ENCODE measurements at places on chromosomes 7 and 10.

- DNase-seq, result no peak
Observed at GRCh38 chr7:2530071-2530987, 10.8 kb downstream of the LFNG start.

DNA sequence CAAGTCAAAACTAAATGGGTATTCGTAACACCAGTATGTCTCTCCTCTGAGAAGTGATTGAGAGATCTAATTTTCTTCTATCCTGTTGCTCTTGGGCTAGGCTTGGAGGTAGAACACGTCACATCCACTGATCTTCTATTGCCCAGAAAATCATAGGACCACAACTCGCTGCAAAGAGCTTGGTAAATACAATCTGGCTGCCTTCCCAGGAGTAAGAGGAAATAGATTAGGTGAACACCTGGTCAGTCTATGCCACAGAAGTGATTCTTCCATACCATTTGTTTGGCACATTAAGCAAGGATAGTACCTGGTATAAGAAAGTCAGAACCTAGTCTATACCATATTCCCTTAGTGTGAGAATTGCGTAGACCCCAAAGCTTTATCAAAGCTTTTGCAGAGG is 129.3 kb upstream of the PHYHIPL start:
- DNase-seq, result no peak

DNA sequence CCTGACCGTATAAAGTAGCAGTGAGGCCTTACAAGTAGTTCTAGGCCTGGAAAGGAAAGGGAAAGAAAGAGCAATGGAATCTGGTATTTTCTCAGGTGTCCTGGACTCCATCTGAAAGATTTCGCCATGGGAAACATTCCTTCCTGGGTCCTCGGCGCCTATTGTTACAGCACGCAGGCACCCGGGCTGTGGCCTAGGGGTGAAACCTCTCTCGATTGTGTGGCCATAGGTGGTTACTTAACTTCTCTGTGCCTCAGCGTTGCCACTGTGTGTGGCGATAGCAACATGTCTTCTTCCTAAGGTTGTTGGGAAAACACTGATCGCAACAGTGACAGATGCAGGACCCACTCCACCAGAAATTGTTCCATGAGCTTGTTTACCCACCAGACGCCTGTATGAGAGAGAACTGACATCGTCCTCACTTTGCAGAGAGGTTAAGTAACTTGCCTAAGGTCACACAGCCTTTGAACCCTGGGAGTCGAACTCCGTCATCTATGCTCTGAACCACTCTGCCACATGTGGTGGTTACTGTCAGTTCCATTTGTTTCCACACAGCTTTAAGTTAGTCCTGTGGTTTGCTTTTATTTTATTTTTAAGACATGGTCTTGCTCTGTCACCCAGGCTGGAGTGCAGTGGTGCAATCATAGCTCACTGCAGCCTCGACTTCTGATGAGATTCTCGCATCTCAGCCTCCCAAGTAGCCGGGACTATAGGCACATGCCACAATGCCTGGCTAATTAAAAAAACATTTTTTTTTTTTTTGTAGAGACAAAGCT is 73.4 kb downstream of the LHPP start:
- no peak for DNase-seq

DNA sequence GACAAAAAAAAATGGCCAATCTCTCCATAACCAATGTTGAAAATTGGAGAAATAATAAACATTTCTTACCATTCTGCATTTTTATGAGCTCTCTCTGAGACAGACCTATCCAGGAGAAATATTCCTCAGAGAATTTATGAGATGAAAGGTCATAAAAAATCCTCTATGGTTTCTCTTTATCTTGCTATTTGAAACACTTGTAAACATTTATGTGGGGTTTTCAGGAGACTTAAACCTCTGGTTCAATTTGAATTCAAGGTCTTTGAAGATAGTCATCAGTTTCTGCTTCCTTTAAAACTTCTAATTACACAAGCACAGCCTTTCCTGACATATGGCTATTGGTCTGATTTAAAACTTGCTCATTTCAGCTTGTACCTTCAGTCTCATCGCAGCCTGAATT is 78.5 kb upstream of the APBB1IP start:
- no peak for DNase-seq

DNA sequence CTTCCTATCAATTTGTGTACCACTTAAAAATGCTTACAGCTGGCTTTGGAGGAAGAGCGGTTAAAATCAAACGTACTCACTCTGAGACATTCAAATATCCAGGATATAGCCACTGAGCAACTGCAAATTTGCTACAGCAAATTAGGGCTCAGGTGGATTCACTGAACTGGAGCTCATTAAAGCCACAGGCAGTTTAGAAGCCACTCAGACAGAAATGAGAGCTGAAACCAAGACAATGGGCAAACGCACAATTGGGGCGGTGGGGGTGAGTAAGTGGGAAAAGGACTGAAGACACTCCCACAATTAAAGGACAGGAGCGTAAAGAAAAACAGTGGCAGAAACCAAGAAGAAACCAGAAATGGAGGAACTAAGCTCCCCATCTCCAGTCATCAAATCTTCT is 20.5 kb downstream of the MPP7 start:
- no peak for DNase-seq

DNA sequence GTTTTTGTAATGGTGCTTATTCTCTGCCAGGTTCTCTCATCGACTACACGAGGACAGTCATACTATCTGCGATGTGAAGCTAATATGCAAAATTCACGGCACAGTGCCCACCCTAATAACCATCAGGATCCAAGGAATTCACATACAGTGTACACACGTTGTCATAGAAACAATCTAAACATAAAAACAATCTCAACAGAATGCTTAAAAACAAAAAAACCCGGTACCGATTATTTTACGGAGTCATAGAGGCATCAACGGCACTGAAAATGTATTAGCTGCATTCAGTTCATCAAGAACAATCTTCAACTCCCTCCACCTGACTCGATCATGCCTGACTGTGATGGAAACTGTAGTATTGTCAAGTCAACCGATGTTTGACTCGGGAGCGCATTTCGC is 628 bp downstream of the MRPS33 start:
- DNase-seq, result no peak

- peak; percentile 43 for DNase-seq
Observed at GRCh38 chr10:113960617-113961181, 83.0 kb upstream of the ADRB1 start.

GRCh38 chr7:53947732-53948131 is 594.4 kb upstream of the VSTM2A start:
- no peak for DNase-seq

DNA sequence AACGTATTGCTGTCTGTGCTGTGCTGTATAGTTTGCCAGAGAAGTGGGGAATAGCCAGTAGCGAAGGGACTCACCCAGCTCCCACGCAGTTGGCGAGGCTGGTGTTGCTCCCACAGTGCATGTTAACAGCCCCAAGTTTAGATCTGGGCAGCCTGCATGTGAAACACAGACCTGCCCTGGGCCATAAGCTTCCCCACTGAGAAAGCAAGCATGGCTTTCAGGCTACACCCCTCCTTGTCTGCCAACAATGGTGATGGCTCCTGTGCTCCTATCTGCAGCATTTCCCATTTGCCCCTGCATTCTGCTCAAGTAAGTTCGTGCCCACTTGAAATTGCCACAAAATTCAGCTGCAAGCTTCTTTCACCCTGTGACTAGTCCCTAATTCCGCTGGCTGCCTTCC is 57.5 kb downstream of the IPMK start:
- DNase-seq, result no peak

DNA sequence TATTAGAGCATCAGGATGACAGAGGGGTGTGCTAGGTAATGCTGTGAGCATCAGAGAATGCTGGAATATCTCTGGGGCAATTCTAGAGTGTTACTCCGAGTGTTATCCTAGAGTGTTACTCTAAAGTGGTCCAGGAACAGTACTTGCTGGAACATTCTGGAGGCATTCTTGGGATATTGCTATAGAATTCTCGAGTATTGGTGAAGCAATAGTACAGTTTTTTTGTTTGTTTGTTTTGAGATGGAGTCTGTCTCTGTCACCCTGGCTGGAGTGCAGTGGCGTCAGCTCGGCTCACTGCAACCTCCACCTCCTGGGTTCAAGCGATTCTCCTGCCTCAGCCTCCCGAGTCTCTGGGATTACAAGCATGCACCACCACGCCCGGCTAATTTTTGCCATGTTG is 12.6 kb downstream of the SSC4D start:
- no peak for DNase-seq

- no peak for DNase-seq
Observed at GRCh38 chr10:95288303-95288702, 2.5 kb downstream of the PDLIM1 start.

DNA sequence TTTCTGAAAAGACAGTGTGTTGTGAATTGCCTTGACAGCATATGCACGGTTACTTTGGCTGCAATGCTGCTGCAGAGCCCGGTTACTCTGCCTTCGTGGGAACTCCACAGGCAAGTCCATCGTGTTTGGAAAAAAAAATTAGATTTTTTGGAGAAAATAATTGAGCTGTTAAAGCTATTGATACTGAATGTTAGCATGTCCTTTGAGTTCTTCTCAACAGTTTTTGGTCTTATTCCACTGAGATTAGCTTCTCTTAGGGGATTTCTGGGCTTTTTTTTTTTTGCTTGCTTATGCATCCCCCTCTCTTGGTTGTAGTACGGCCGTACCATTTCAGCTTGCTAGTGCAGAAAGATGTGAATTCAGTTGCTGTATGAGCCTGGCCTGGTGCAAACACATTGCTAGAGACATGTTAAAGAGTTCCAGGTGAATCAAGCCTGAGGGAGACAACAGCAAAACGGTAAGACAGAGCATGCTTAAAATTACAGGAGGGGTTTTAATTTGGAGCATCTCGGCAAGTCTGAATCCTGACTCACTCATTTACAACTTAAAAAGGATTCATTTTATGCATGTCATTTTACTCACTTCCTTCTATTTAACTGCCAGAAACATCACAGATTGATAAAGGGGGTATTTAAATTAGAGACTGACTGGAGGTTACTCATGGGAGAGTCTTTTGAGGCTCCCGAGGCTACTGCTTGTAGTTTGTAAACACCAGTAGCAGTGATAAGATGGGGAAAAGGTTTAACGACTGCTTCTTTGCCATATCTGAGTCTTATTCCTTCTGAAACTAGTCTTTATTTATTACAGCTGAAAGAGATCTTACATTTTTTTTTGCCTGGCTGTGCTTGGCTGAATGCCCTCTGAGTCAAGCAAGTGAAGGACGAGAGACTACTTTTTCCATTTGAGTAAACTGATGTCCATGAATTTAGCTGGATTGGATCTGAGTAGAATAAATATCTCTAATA is 113.7 kb downstream of the CDK14 start:
- peak; percentile 33 for DNase-seq

GRCh38 chr7:54180796-54181195 is 361.4 kb upstream of the VSTM2A start:
- no peak for DNase-seq

DNA sequence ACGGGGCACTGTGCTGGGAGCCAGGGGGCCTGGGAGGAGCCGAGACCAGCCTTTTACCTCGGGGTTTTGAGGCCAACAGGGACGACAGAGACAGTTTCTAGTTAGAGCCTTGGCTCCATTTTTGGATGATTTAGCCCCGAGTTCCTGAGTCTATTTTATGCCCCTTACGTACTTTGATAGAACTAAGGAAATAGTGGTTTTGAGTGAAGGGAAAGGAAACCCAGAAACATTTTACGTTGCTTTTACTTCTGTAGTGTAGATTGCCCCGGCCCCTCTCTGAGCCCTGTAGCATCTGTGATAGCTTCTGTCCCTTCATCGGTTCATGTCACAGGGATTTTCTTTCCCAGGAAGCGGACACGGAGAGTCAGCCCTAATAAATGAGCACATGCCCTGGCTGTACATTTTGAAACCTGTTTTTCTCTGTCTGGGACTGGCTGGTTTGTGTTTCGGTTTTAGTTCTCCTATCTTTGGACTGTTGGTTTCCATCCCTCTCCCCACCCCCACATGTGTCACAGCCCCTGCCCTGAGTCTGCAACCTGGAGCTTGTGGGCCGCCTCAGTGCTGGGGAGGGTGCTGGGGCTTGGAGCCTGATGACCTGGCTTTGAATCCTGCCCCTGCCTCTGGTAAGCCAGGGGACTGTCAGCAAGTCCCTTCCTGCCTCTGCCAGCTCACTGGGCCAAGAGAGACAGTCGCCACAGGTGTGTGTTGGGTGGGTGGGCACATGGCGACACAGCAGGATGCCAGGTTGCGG is 6.9 kb upstream of the ORAI2 start:
- no peak for DNase-seq

DNA sequence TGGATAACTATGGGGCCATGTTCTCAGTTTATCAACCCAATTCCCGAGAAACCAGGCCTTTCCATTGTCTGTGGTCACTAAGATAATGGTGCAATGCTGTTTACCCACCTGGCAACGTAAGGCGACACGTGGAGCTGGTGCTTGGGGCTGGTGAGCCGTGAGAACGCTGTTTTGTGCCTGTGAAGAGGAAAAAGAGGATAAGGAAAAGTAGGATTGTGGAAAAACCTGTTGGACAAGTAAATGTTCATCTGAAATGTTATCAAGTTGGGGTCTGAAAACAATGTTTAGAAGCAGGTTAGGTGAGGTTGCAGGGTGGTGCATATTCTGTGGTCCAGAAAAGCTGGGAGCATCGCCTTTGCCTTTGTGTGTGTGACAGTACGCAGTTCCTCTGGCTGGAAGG is 88.5 kb downstream of the PPP1R17 start:
- no peak for DNase-seq

DNA sequence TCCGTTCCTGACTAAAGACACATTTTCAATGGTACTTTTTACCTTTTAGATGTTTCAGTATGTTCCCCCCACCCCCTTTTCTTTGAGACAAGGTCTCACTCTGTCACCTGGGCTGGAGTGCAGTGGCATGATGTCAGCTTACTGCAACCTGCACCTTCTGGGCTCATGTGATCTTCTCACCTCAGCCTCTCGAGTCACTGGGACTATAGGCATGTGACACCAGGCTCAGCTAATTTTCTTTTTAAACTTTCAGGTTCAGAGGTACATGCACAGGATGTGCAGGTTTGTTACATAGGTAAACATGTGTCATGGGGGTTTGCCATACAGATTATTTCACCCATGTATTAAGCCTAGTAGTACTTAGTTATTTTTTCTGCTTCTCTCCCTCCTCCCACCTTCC is 99.3 kb upstream of the RPA3 start:
- no peak for DNase-seq

DNA sequence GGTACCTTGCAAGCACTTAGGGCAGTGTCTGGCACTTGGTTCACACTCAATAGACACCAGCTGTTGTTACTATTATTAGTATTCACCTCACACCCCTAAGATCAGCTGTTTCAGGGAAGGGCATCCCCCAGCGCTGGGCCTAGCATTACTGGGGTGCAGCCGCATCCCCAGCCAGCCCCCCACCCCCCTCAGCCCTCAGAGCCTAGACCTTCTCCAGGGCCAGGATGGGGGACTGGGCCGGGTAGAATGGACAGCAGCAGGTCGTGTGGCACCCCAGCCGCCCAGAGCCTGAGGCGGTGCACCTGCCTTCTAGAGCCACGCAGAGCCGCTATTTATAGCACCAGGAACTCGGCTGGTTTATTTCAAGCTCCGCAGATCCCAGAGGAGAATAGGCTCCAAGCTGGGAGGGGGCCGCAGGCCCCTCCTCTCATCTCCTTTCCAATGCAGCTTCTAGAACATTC is 60.5 kb downstream of the GTF2IRD1 start:
- no peak for DNase-seq

GRCh38 chr7:140637400-140637799 is 3.2 kb downstream of the DENND2A start:
- no peak for DNase-seq

- DNase-seq, result no peak
Observed at GRCh38 chr7:20249920-20250319, 32.7 kb upstream of the MACC1 start.

GRCh38 chr10:5117026-5117425 is 22.8 kb downstream of the AKR1C3 start:
- DNase-seq, result no peak
